ENCODE measurements at places on chromosomes 16 and 17.
A peak's percentile ranks its signal among the peaks of the same experiment; 100 is the strongest.

- DNase-seq: no peak
These were observed 47.9 kb downstream of the WDR59 start for GRCh38 chr16:74936902-74937560.

GRCh38 chr16:11614587-11615175 is 28.0 kb upstream of the LITAF start:
- no peak for DNase-seq

- no peak for DNase-seq
These were observed 4.6 kb downstream of the CARMIL2 start for GRCh38 chr16:67649494-67649931.

DNA sequence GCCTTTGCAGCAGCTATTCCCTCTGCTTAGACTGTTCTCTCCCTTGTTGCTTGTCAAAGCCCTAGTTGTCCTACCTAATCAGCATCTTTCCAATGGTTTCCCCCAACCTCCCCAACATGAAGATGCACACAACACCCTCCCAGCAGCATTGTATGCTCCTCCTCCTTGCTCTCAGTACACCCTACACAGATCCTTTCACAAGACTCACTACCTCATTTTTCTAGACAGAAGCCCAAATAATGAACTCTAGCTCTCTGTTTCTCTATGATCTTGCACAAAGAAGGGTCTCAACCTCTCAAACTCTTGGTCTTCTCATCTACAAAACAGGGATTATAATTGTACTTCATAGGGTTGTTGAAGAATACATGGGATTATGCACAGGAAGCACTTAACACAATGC is 19.4 kb downstream of the PSME3IP1 start:
- DNase-seq: no peak

DNA sequence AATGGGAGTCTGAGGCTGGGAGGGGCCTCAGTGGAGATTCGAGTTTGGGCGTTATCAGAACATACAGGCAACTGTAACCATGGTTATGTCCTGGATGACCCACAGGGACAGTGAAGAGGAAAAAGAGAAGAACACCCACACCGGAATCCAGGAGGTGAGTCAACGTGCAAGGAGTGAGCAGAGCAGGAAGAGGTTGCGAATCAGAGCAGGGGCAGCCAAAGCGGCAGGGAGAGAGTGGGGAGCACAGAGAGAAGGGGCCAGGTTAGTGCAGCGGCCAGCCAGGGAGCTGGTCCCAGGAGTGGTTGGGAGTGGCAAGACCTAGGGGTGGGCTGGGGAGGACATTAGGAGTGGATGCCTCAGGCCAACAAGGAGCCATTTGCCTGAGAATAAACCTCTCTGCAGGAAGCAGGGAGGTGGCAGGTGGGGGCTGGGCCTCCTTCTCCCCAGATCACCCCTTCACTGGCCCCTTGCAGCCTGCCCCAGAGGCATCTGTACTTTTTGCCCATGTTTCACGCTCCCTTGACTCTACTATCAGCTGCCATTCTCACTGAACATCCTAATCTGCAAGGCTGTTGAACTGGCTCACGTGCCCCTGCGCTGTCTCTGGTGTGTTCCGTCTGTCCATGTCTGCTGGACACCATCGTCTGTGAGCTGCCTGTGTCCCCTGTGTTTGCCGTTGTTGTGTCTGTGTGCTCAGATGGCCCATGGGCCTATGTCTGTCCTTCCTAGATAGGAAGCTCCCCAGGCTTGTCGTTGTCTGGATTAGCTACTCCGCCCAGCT is 5.1 kb downstream of the KRT13 start:
- DNase-seq: no peak

- DNase-seq: no peak
These were observed 35.1 kb upstream of the SEC14L1 start for GRCh38 chr17:77105706-77106105.

- no peak for DNase-seq
These were observed 125.1 kb downstream of the BANP start for GRCh38 chr16:88076211-88076931.

- DNase-seq: no peak
These were observed 110.9 kb downstream of the XYLT1 start for GRCh38 chr16:17359788-17360390.

- DNase-seq: no peak
These were observed 87.0 kb downstream of the GNAO1 start for GRCh38 chr16:56278196-56278855.

GRCh38 chr17:78753316-78754250 is 28.5 kb downstream of the CYTH1 start:
- DNase-seq: no peak

DNA sequence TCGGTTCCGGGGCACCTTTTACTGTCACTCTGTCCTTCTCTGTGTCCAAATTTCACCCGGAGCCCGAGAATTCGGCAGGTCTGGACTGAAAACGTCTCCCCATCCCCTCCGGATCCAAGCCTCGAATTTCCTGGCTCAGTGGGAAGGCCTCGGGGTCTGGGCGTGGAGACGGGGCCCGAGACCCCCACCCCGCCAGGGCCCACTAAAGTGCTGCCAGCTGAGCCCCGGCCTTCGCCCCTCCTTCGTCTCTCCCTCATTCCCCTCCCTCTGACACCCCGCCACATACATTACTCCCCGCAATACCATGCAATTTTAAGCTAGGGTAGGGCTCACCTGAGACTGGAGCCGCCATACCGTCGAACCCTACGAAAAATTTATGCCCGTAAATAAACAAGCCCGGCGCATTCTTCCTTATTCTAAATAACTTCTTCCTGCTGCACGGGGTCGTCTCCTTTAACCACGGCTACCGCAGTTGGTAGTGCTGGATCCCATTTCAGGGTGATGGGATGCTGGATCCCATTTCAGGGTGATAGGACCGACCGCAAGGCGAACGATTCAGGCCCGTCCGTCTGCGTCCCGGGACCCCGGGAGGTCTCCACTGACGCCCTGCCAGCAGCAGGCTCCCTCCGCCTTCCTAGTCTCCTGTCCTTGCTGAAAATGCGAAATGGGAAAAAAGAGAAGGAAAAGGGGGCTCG is 4.4 kb upstream of the OR1F1 start:
- DNase-seq: no peak

- no peak for DNase-seq
These were observed 59.7 kb downstream of the B9D1 start for GRCh38 chr17:19302791-19303331.

DNA sequence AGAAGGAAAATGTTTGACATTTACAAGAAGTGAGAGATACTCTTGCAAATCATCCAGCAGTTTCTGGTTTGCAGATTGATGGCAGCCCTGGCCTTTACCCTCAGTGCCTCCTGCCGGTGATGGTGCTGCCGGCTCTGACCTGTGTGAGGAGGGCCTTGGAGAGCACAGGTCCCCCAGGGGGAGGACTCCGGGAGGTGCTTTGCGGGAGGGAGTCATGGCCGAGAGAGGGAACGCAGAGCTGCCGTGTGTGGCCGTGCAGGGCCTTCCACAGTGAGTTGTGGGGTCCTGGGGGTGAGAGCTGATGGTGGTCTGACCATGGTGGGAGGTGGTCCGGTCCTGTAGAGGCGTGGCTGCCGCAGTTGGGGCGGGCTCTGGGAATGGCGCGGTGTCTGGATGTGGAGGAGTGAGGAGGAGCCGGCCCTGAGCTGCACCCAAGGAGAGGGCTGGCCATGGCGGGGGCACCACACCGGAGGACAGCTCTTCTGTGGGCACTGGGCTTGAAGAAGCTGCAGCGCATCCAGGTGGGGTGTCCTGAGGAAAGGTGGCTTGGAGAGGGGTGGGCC is 28.0 kb upstream of the ZNF750 start:
- DNase-seq: no peak

- no peak for DNase-seq
These were observed 187.5 kb downstream of the TANC2 start for GRCh38 chr17:63153488-63153887.

DNA sequence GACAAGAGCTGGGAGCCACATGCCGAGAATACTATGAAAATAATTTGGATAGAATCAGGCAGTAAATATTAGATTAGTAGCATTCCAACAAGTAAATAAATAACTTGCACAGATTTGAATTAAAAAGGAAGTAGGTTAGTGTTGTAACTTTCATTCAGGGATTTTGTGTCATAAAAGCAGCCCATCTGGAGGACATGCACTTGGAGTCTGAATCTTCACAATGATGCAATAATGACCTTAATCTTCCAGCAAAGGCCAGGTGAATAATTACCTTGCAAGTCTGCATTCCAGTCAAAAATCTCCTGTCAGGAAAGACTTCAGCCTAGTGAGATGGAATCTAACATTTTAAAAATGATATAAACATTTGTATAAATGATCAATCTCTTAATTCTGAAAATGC is 518.1 kb downstream of the KCNJ2 start:
- no peak for DNase-seq

- no peak for DNase-seq
These were observed 22.6 kb downstream of the NACA2 start for GRCh38 chr17:61568219-61569072.

GRCh38 chr17:63529711-63530556 is 6.8 kb downstream of the KCNH6 start:
- no peak for DNase-seq

DNA sequence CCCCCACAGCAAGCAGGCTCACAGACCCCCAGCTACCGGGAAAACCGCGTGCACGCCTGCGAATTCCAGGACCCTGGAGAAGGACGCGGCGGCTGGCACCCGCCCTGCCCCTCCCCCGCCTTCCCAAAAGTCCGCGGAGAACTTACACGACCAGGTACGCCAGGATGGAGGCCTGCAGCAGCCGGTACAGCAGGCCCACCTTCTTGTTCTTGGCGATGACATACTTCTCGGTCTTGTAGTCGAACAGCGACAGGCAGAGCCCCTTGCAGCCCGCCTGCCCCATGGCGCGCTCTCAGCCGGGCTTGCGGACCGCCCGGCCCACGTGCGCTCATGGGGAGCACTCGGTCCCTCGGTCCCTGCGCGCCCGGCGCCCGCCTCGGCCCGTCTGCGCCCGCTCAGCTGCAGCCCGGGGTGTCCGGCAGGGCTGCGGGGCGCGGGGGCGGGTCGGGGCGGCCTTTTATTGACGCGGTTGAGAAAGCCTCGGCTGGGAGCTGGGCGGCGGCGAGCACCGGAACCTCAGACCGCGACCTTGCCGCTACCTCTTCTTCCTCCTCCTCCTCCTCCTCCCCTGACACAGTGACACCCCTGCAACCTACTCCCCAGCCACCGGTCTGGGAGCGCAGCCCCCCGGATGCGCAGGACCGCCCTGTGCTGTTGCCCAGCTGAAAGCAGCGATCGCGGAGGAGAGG is at the start of gene P2RX5:
Gene P2RX5, minus strand, starts transcription at position 433 of the 689 bp plus-strand sequence. Its CDS starts 150 bp downstream, at position 283.
- DNase-seq: peak; percentile 62

DNA sequence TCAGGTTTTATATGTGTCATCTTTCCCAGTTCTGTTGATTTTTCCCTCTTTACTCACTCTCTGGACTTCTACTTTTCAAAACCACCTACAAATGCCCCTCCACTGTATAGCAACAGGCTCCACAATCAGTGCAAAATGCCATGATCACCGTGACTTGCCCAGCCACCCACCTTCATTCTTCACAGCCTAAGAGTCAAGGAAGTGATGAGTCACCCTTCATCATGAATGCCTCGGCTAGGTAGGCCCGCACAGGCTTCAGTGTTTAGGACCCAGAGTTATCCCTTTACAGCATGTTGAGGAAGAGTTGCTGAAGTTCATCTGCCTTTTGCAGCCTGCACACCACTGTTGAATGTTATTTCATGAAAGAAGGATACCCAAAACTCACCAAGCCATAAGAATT is 158.6 kb downstream of the PMP22 start:
- no peak for DNase-seq

- DNase-seq: no peak
These were observed 2.7 kb downstream of the CYBC1 start for GRCh38 chr17:82447876-82448275.

GRCh38 chr17:69909389-69909788 is 165.6 kb upstream of the KCNJ16 start:
- DNase-seq: no peak

DNA sequence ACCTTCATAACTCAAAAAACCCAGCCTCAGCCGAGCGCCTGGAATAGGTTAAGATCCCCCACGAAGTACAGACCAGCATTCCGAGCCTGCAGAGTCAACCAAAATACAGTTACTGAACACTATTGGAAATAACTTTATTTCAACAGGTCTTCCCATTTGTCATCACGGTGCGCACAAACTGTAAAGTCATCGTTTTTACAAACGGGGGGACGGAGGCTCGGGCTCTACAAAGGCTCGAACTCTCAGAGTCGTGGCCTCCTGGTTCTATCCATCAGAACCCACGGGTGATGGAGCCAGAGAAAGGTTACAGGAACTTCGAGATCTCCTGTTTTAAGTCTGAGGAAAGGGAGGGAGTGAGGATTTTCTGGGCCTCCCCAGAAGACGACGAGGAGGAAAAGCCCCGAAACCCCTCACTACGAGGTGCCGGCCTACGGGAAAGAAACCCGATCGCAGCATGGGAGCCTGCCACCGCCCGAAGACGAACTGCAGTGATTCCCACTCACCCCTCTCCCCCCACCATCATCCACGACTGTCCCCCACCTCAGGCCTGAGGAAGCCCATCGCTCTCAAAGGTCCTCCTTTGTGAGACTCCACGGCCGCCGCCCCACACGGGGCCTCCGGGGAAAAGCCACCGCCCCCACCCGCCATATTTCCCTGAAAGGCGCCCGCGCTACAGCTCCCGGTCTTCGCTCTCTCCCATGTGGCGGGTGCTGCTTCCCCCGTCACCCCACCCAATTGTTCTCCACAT is 917 bp downstream of the YWHAE start:
- DNase-seq: peak; percentile 81
